ENCODE measurements at places on chromosomes 7 and 10. TPM values are rescaled to one million over a fixed set of nuclear protein-coding genes. Genes with fewer than 3 reads are reported as not detected.

Gene DPYSL4
- total RNA-seq = 1.2 TPM

Gene OAT
- total RNA-seq = 37.6 TPM

Gene NKX2-3
- not detected for total RNA-seq

Gene ABHD11
- total RNA-seq = 19.3 TPM

Gene FOXL3
- not detected for total RNA-seq

Gene PNLIP
- not detected for total RNA-seq

Gene RBM20
- 0.72 TPM for total RNA-seq

Gene C10orf62
- total RNA-seq = not detected
